RPMI7951 (cell line): ENCODE measurements at places on chromosomes 5 and 9. TPM values are rescaled to one million over a fixed set of nuclear protein-coding genes. Genes with fewer than 3 reads are reported as not detected.

GRCh38 chr5:179264783-179265513 lies 80.3 kb downstream of the ADAMTS2 start:
- no peak for DNase-seq

The SLC6A3 gene
- not detected in 2 replicates for total RNA-seq

- peak; percentile 85 for DNase-seq
These were observed 124.1 kb upstream of the STC2 start for GRCh38 chr5:173452119-173452905.

GRCh38 chr5:6989230-6989629 lies 276.0 kb downstream of the TENT4A start:
- DNase-seq = no peak

The IL5 gene
- not detected in 2 replicates for total RNA-seq

The IRF1 gene
- total RNA-seq = 34.1 and 42.1 TPM in 2 replicates

The CNTNAP3B gene
- 0.78 and 1.3 TPM in 2 replicates for total RNA-seq

DNA sequence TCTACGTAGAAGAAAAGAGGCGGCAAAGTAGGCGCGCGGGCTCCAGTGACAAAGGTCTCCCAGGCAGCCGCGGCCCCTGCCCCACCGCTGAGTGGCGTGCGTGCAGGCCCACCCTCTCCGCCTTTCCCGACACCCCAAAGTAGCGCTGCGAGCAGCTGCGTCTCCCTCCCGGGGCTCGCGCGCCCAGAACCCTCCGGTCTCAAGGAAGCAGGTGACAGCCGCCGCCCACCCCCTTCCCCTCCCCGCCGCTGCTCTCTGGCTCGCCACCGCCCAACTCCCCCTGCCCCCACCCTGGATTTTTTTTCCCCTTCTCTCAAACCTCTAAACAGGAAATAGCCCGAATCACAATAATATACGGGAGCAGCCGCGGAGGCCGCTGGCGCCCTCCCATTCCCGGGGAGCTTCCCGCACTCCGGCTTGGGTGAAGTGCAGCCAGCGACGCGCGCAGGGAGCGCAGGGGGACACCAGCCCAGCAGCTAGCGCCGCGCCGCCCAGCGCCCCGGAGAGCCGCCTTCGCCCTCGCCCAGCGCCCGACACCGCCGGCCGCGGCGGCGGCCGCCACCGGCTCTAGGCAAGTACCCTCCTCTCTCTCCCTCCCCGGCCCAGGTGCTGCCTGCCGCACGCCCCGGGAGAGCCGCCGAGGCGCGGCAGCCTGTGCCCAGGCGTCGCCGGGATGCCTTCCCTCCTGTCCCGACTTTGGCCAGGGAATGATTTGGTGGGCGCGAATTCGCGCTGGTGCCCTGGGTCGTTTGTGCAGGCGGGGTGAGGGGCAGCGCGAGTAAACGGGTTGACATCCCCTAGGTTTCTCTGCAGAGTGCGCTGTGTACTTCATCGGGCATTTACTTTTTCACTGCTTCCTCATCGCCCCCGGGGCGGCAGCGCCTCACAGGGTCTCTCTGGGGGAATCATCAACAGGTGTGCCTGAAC lies 52.7 kb upstream of the TJP2 start:
- peak; percentile 8 for DNase-seq

DNA sequence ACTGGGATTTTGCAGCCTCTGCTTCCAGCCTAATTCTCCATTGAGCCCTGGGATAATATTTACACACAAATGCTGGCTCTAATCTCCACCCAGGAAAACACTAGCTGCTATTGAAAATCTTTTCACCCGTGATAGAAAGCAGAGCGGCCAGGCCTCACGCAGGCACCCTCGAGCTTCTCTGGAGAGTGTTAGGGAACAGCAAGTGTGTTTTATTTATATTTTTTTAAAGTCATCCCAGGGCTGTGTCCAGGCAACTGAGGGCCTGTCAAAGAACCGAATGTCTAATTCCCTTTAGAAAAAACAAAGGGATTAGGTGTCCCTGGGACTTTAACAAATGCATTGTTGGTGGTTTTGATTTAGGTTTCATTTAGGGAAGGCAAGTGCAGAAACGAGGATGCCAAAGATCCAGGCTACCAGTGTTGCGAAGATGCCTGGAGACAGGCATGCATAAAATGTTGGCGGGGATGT lies 51.2 kb upstream of the SPRY4 start:
- no peak for DNase-seq

GRCh38 chr9:91186632-91187108 lies 175.0 kb downstream of the AUH start:
- DNase-seq = peak; percentile 80

DNA sequence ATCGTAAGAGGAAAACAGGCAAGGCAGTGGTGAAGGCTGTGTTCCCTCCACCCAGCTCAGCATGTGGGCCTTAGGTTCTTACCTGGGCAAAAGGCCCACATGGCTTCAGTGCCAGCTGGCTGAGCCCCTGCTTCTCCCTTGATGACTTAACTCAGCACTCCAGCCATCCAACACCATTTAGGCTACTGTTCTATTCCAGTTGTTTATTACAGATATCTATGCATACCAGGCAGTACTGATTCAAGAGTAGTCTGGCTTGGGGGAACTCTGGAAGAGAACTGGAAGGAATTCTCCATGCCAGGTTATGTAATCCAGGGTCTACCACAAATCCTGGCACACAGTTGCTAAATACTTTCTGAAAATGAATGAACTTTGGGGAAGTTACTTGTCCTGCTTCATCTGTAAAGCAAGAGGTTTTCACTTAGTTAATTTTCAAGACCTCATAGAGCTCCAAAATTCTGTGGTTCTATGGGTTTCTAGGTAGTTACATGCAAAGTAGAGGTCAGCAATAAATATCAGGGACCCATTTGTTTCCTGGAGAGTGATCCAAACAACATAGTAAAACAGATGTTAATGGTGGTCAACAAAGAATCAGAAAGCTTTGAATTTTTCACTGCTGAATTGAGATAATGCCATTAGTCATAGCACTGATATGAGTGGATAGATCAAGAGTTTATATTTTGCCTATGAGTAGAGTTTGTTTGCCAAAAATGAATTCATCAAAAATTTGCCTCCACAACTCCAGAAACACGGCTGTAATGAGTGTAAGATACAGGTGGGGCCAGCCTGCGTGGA lies 88.2 kb upstream of the OSMR start:
- no peak for DNase-seq

The LSM11 gene
- 2.3 and 2.4 TPM in 2 replicates for total RNA-seq

DNA sequence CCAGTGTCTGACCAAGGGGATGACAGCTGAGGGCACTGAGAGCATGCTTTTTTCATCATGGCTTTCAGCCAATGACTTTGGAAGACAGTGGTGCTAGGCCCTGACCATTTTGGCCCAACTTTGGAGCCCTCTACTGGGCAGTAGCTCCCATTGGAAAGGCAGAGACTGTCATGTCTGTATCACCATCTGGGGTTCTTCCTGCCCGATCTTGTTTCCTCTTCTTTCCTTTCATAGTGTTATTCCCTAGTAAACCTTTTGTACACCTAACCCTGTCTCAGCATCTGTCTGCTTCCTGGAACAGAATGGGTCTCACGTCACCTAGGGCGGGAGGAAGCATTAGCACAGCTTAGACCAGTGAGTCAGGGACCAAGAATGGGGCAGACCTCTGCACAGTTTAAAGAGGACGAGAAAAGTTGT lies 97.4 kb upstream of the MAST4 start:
- DNase-seq = peak; percentile 43
